Stimulated activated naive CD8-positive, alpha-beta T cell treated with anti-CD3 and anti-CD28 coated beads, Interleukin-15, Interleukin-2, amounts not matched to agents 100 U/mL and 50 U/mL, for 24 hours (primary cell): ENCODE measurements at places on chromosomes 13 and 19.

DNA sequence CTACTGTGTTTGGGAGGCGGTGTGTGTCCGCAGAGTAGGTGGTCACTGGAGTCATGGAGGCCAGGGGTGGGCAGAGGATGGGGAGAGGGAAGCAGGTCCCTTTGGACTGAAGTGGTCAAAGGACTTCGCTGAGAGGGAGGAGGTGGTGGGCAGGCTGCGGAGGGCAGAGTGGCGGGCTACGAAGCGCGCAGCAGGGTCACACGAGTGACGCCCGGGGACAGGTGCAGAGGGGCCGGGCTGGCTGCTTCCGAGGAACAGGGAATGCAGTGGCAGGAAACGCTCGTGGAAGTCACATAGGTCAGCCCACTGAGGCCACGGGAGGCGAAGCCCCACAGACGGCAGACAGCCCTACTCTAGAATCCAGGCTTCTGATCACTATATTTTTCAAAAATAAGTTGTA is 111.5 kb downstream of the URI1 start:
- no peak for DNase-seq

DNA sequence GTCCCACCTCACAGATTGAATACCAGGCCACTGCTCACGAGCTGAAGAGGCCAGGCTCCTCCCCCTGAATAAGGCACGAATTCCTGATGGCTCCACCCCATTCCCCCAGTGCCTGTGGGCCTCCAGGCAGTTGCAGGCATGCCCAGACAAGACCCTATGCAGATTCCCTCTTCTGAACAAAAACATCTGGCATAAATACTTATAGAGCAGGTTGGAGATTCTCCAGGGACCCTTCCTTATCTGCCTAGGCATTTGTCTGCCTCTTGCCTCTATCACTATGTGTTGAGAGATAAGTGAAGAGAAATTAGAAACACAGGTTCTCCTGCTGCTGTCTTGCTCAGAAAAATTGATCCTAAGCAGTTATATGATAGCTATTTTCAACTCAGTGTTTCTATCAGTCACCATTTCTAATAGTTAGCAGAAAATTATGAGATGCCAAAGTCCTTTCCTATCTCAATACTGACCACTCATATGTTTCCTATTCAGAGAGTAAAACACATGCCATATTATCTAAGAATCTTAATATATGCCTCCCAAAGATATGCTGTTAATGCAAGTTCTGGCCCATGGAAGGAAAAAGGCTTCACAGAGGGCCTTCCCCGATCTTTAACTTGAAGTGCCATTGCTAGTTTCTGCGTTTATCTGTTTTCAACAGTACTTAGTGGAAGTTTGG is 364.0 kb downstream of the KCTD12 start:
- DNase-seq, result no peak

DNA sequence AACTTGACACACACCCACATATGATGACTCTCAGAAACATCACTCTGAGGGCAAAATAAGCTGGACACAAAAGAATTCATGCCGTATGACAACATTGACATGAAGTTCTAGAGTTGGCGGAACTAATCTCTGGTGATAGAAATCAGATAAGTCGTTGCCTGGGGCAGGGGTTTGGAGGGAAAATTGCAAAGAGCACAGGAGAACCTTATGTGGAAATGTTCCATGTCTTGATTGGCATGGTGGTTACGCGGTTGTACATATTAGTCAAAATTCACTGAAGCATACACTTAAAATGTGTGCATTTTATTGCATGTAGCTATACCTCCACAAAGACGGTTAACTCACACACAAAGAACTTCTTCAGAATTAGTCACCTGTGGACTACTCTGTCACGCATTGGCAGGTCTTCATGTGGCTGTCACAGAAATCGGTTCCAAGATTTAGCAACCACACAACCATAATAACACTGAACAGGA is 137.8 kb upstream of the GJB6 start:
- DNase-seq, result no peak

DNA sequence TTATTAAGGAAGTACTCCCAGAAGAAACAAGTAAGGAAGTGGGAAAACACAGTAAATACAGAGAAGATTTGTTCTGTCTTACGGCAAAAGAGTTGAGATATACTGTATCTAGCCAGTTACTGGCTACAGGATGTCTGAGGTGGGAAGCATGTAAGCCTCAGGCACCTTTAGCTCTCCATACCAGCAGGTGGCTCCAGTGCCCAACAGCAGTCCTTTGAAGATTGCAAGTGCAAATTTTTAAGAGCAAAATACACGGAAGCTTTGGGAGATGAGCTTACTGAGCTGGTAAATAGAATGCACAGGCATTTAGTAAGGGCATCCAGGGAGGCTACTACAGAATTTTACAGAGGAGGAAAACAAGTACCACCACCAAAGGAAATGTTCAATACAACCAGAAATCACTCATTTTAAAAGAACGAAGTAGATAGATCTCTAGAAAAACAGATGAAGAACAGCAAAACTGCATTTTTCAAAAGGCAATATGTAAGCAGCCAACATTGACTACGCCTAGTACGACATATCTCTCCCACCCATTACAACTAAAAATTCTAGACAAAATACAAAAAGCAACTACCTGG is 57.9 kb upstream of the VSTM2B start:
- peak; percentile 20 for DNase-seq

- no peak for DNase-seq
These were observed 513.1 kb downstream of the SLITRK6 start for GRCh38 chr13:85286081-85286480.
